ENCODE measurements at places on chromosomes 3 and 15. TPM values are rescaled to one million over a fixed set of nuclear protein-coding genes. Genes with fewer than 3 reads are reported as not detected.

DNA sequence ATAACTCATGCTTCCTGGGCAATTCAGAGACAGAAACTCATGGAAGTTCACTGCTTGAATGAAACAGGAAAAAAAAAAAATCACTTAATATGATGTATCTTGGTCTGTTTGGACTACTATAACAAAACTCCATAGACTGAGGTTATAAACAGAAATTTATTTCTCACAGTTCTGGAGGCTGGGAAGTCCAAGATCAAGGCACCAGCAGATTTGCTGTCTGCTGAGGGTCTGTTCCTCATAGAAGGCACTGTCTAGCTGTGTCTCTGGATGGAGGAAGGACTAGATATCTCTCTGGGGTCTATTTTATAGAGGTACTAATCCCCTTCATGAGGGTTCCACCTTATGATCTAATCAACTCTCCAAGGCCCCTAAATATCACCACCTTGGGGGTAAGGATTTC lies 119.3 kb downstream of the IGF2BP2 start:
- no peak overlapping the region for H3K4me3 ChIP-seq
- no peak for DNase-seq
- no peaks in the 10 kb centered on the region for H3K4me1 ChIP-seq
- no peaks in the 10 kb centered on the region for H3K27me3 ChIP-seq
- H3K36me3 ChIP-seq = no peaks in the 10 kb centered on the region

DNA sequence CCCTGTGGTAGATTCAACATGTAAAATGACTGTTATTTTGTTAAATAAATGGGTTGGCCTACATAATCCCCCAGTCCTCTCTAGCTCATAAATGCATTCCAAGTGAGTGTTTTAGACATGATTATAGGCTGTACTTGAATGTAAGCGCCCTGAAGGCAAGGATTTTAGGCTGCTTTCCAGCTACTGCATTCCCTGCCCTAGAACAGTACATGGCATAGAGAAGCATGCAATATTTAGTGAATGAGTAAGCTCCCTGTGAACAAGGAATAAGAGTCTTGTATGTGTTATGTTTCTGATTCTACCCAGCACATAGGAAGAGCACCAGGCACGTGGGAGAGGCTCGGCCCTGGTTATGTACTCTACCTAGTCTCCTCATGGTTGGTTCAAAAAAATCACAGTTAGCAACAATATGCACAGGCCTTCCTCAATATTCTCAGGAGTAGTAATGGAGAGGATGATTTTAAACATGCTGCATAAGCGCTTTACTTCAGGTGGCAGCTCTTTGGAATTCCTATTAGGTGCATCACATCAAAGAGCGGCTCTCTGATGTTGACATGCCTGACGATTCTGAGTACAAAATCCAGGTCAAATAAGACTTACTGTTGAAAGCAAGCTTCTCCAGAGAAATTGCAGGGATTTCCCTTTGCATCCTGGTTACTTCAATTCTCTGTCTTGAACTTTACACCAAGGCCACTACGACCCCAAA lies 456.6 kb downstream of the MAGI1 start:
- no peak overlapping the region for H3K4me3 ChIP-seq
- no peak for DNase-seq
- H3K27me3 ChIP-seq = no peaks in the 10 kb centered on the region
- H3K4me1 ChIP-seq = no peaks in the 10 kb centered on the region

DNA sequence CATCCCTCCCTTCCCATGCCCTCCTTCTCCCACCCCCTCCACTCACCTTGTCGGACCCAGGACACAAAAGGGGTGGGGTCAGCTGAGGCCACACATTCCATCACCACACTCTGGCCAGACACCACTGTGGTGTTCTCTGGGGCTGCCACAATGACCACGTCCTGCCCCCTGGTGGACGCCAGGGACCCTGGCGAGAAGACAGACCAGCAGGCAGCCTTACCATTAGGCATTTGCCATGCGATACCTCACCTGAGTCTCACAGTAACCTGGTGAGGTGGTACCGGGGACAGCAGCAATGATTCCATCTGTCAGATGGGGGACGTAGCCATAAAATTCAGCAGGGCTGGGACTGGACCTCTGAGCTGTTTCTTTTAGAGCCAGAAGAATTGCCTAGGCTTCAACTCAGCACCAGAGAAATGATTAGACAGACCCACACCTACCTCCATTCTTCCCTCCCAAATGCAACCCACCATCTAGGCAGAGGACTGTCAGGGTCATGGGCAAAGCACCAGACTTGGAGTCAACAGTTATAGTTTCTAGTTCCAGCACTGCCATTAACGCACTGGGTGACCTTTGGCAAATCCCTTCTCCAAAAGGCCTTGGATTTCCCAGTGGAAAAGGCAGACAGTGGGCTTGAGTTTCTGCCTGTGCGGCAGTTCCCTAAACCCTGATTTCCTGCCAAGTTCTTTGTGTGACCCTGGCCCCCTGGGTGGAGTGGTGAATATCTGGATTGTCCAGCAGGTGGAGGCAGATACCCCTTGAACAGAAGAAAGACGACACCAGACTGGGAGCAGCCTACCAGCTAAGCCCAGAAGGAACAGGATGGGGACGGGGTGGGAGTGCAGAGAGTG lies 21.8 kb downstream of the IGDCC4 start:
- H3K27me3 ChIP-seq = peaks cover 23% of the 10 kb centered on the region
- no peak overlapping the region for H3K27ac ChIP-seq
- no peak for DNase-seq
- H3K4me3 ChIP-seq = no peak overlapping the region
- H3K36me3 ChIP-seq = no peaks in the 10 kb centered on the region
- H3K4me1 ChIP-seq = peaks cover 17% of the 10 kb centered on the region

- no peak for DNase-seq
- H3K27me3 ChIP-seq = no peaks in the 10 kb centered on the region
- no peak overlapping the region for H3K4me3 ChIP-seq
- no peaks in the 10 kb centered on the region for H3K36me3 ChIP-seq
- no peak overlapping the region for H3K27ac ChIP-seq
- no peaks in the 10 kb centered on the region for H3K4me1 ChIP-seq
These were observed 17.3 kb downstream of the GJD2 start for GRCh38 chr15:34737477-34737876.

DNA sequence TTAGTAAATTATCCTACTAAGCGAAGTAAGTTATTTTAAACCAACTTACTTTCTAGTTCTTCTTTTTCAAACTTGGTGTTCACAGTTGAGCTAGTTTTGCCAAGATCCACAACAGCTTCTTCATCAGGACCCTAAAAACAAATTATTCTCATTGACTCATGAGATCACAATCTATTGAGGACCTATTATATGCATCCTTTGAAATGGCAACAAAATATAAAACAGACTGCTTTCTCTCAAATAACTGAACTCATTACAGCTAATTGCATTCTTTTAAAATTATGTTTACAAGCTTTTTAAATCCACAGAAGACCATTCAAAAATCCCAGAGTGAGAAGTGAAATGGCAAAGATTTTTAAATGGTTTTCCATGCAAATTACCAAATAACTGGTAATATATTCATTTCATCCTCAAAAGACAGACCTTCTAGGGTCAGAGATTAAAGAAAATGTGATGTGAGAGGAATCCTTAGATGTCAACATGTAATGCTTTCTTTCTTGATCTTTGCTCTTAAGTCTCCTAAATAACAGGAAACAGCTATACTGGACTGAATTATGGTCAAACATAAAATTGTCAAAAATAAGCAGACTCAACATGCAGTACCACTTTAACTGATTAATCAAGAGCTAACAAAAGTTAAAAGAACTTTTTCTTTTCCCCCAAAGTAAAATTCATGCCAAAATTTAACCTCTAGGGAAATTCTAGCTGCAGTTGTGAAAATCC lies 31.7 kb downstream of the SLC4A7 start:
- H3K27me3 ChIP-seq = no peaks in the 10 kb centered on the region
- H3K36me3 ChIP-seq = no peaks in the 10 kb centered on the region
- no peaks in the 10 kb centered on the region for H3K4me1 ChIP-seq
- H3K4me3 ChIP-seq = no peak overlapping the region
- no peak for DNase-seq

DNA sequence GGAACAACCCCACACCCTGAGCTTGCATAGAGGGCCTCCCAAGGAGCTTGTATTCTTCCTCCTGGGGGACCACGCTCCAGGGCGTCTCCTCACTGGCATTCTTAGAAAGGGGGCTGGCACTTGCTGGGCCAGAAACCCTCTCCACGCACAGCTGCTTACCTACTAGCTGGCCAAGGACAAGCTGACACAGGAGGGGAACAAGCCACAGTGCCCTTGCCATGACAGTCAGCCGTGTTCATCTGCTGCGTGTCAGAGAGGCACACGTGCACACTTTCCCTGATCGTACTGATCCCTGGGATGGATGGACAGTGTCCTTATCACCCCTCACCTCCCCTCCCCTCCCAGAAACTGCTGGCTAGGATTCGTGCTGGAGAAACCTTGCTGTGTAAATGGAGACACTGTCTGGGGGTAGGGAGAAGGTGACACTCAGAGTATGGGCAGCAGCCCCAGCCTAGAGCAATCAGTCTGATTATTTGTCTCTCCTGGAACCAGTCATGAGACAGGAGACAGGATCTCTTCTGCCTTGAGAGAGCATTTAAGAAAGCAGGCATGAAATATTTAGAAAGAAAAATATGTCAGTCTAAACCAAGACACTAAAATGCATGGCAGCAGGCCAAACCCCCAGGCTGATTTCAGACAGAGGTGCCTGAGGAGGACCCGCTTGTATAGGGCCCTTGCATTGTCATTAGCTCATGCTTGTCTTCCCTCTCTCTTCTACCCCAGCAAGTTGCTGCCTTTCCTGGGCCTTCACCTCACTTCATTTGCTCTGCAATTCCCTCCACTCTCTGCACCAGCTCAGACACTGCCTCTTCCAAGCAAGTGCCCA lies 311.8 kb upstream of the TRIM42 start:
- no peaks in the 10 kb centered on the region for H3K27me3 ChIP-seq
- no peak overlapping the region for H3K4me3 ChIP-seq
- no peaks in the 10 kb centered on the region for H3K4me1 ChIP-seq

DNA sequence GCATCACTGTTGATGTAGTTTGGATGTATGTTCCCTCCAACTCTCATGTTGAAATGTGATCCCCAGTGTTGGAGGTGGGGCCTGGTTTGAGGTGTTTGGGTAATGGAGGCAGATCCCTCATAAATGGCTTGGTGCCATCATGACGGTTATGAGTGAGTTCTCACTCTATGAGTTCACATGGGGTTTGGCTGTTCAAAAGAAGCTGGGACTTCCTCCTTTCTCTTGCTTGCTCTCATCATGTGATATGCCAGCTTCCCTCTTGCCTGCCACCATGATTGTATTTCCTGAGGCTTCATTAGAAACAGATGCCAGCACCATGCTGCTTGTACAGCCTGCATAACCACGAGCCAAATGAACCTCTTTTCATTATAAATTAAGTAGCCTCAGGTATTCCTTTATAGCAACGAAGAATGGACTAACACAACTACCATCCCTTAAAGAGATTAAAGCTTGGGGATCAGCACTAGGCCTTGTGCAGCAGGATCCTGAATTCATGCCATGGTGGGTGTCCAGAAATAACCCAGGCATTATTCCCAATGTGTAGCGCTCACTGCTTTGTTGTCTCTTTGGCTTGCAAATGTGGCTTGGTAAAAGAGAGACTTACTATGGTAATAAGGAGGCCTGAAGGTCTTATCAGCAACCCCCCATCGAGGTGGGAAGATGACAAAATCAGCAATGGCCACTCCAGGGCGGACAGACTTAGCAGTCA lies 41.9 kb downstream of the NDUFB4 start:
- H3K4me1 ChIP-seq = no peaks in the 10 kb centered on the region
- no peaks in the 10 kb centered on the region for H3K36me3 ChIP-seq
- H3K4me3 ChIP-seq = no peak overlapping the region
- no peak for DNase-seq
- H3K27ac ChIP-seq = no peak overlapping the region
- no peaks in the 10 kb centered on the region for H3K27me3 ChIP-seq

DNA sequence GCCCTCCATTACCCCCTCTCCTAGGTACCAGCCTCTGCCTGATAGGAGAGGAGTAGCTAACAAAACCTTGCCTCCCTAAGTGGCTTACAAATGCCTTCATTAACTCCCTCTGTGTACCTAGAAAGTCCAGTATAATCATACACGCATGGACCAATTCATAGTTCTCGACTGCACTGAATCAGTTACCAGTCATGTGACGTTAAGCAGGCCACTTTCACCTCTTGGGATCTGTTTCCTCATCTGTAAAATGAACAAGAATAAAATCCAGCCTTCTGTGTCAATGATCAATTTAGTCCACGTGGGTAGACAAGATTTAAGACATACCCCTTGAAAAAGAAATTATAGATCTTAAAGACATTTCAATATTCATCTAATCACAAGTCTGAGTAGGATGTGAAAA lies 72.2 kb downstream of the TRIM69 start:
- H3K4me1 ChIP-seq = no peaks in the 10 kb centered on the region
- DNase-seq = no peak
- H3K36me3 ChIP-seq = no peaks in the 10 kb centered on the region
- no peaks in the 10 kb centered on the region for H3K27me3 ChIP-seq
- no peak overlapping the region for H3K27ac ChIP-seq

GRCh38 chr3:98223907-98224672 lies 40.0 kb upstream of the OR5H6 start:
- no peaks in the 10 kb centered on the region for H3K4me1 ChIP-seq
- no peak for DNase-seq
- no peaks in the 10 kb centered on the region for H3K27me3 ChIP-seq
- H3K4me3 ChIP-seq = no peak overlapping the region

DNA sequence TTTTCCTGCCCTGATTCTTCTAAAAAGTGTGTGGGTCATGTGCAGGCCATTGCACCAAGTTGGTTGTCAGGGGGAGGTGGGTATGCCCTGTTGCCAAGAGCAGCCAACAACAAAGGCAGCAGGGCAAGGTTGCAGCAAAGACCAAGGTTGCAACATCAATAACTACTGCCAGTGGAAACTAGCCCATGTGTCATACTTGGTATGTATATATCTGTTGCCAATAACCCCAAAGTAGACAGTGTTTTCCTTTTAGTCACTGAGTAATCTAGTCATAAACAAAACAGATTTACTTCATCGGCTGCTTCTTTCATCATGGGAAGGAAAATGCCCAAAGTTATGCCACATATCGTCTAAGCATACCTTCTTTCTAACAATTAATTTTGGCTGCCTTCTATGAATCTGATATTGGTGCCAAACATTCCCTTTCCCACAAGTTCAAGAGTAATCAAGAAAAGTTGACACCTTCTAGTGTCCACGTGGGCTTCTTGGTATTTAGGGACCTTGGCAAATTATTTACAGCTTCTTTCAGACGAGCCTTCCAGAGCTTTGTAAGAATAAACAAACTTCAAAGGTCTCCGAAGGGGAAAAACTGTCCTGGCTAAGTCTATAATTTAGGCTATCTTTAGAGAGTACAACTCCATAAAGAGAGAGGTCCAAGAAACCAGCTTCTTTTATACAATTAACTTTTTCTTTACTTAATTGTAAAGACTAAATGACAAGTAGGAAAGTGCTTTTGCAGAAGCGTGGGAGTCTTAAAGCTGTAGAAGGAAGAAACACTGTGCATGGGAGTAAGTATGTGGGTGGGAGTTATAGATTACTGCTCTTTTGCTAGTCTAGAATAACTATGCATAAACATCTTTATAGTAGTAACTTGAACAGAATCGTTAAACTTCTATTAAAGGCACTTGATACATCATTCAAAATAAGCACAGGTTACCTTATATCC lies 10.0 kb upstream of the MBNL1 start:
- peak overlapping the region; percentile 56 for H3K27ac ChIP-seq
- DNase-seq = no peak
- H3K4me3 ChIP-seq = no peak overlapping the region
- no peaks in the 10 kb centered on the region for H3K36me3 ChIP-seq

Gene C3orf22
- not detected for total RNA-seq

Gene AP3B2
- 0.59 TPM for total RNA-seq

Gene FBXL22
- total RNA-seq = not detected

Gene GOLGA6L10
- total RNA-seq = 0.66 TPM

Gene TEX55
- total RNA-seq = not detected

Gene LDHAL6B
- total RNA-seq = not detected

Gene MAN2C1
- 319 TPM for total RNA-seq

Gene CHRM5
- 0.21 TPM for total RNA-seq

Gene CD86
- 6.6 TPM for total RNA-seq

Gene CYP19A1
- total RNA-seq = 14.0 TPM

Gene TRANK1
- total RNA-seq = 11.7 TPM

Gene GOLGA6L22
- total RNA-seq = not detected

Gene MNS1
- total RNA-seq = 2.3 TPM

Gene CCK
- not detected for total RNA-seq
